ENCODE measurements at places on chromosomes 3 and 15.

DNA sequence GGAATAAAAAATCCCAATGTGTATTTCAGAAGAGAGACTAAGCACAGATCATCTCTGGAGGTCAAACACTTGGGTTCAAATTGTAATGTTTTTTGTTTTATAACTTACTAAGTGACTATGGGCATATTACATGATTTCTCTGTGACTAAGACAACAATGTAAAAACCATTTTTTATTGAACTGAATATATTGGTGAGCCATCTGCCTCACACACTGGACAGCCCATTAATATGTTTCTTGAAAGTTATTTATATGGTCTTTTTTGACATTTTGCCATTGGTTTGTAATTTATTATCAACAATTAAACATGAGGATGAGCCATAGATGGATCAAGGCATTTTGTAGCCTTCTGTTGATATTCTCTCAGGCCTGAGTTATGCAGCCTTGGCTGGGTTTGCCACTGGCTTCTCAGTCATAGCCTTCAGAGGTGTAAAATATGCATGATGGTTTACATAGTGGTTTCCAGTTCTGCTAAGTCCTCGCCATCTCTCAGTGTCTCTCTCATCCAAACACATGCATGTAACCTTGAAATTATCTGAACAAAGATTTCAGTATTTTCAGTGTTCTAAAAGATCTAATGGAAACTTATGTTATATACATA is 997.2 kb downstream of the DIPK2A start:
- no peak for DNase-seq

- no peak for DNase-seq
Measured at GRCh38 chr3:83863380-83863779, 1095.4 kb upstream of the CADM2 start.

DNA sequence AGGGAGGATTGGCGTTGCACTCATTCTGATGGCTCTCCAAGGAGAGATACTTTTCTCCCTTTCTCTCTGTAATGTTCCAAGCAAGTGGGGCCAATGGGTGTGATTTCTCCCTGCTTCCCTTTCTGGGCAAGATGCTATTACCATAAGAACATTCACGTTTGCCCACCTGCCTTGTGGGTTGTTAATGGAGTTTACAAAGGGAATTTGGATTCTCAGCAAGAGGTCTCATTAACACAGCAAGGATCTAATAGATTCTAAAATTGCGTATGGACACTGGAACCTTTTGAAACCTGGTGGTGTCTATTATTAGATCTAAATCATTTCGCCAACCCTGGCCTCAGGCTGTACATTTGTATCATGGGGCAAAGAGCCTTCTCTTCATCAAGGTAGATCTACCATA is 74.1 kb downstream of the SLCO3A1 start:
- DNase-seq, result no peak

DNA sequence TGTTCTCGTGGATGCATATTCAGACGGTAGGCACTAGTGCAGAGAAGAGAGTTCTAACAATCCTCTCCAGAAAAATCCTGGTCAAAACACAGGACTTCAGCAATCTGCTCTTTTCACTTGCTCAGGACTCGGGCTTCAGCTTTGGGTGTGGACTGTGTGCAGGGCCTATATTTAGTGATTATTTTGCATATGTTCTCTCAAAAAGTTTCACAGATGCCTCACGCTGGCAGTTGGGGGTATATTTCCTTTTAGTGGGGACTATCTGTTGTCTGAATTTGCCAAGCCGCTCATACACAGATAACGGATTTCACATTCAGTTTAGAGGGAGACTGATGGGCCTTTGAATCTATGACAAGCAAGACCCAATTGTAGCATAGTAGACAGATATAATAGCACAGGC is 54.4 kb upstream of the LRRN1 start:
- no peak for DNase-seq

GRCh38 chr3:197787412-197787811 is 3.6 kb upstream of the LRCH3 start:
- DNase-seq, result no peak

DNA sequence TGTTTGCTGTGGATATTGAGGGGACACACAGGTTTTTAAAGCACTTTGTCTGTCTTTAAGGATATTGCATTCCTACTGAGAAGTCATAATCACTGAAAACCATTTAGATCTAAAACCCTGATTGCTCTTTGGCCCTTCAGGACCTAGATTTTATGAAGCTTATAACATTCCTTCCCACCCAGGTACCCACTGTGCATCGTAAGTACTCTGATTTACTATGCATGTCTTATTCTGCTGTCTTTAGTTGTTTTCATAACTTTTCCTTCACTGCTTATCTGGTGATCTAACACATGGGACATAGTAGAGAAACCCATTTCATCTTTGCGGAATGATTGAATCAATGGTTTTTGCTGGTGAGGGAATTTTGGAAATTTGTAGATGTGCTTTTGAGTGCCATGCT is 247.0 kb upstream of the RARB start:
- no peak for DNase-seq

DNA sequence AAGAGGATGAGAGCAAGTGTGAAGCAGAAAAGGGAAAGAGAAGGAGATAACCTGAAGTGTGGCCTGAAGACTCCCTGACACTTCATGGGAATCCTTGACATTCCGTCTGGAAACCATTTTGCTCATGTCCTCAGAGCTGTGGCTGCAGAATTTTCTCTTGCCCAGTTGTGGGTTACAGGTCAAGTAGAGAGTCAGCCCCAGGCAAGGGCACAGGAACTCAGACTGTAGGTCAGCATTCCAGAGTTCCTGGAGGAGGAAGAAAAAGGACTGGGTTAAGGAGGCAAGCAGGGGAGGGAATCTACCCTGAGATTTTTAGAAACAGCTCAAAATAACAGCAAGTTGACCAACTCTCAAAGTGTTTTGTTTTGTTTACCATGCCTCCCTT is 4.1 kb upstream of the THSD4 start:
- no peak for DNase-seq

GRCh38 chr3:113275929-113276750 is 64.8 kb downstream of the BOC start:
- no peak for DNase-seq

- DNase-seq, result no peak
Measured at GRCh38 chr15:55530861-55531313, 22.9 kb upstream of the DNAAF4 start.

Measured in activated CD4-positive, alpha-beta T cell treated with anti-CD3 and anti-CD28 coated beads, Interleukin-2, amount 50 U/mL, for 24 hours (primary cell).